ENCODE measurements at places on chromosomes 7 and 10. TPM values are rescaled to one million over a fixed set of nuclear protein-coding genes. Genes with fewer than 3 reads are reported as not detected.

DNA sequence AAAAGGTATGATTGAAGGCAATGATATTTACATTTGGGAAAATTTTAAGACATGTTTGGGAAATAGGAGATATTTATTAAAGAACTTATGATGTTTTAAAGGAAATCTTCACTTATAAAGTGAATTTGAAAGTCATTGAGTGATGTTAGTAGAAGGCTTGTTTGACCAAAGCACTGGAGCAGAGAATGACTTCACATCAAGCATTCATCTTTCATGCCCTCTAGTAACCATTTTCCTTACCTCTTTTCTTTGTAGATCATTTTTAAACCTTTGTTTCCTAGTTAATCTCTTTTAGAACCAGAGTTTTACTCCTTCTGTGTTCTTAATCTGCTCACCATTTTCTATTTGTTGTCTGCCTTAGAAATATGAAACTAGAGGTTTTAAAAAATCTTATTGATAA is 111.3 kb upstream of the FOXP2 start:
- no peaks in the 10 kb centered on the region for H3K36me3 ChIP-seq
- no peak for DNase-seq
- no peaks in the 10 kb centered on the region for H3K27me3 ChIP-seq
- no peaks in the 10 kb centered on the region for H3K4me1 ChIP-seq

Gene ECHDC3
- 1.2 TPM for total RNA-seq

Gene ZNF398
- 13.3 TPM for total RNA-seq

DNA sequence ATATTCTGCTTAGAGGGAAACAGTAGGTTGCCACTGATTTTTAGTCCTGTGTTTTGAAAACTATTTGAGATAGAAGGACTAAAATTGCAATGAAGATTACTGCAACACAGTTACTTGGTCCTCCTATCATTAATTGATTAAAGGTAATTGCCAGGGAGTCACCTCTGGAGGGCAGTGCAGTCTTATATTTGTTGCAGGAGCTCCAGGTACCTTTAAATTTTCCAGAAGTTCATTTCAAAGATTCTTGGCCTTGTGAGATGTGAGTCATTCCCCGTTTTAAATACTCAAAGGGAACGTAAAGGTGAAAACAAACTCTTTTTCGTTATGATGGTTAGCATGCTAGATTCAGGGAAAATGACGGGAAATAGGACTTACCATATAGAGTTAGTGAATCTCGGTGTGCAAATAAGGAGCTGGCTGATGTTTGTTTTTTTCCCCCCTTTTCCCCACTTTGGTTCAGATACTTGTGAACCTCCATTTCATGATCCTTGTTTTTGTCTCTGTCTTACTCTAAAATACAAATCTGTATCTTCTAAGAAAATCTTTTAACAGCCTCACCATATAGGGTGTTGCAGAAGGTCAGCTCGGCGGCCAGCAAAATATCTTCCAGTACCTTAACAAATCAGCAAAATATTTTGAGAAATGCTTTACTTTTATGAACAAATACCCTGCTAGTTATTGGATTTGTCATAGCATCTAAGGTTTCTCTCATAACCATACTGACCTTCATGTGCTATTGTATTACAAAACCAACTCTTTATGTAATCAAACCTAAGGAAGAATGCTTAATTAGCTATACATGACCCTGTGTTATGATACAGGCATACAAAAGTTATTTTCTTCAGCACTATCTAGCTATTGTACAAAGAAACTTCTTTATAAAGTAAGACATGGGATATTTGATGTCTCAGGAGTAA is 143.0 kb upstream of the HDAC9 start:
- no peak overlapping the region for H3K4me3 ChIP-seq
- H3K4me1 ChIP-seq, result no peaks in the 10 kb centered on the region
- no peaks in the 10 kb centered on the region for H3K27me3 ChIP-seq

Gene AVPI1
- 1.1 TPM for total RNA-seq

DNA sequence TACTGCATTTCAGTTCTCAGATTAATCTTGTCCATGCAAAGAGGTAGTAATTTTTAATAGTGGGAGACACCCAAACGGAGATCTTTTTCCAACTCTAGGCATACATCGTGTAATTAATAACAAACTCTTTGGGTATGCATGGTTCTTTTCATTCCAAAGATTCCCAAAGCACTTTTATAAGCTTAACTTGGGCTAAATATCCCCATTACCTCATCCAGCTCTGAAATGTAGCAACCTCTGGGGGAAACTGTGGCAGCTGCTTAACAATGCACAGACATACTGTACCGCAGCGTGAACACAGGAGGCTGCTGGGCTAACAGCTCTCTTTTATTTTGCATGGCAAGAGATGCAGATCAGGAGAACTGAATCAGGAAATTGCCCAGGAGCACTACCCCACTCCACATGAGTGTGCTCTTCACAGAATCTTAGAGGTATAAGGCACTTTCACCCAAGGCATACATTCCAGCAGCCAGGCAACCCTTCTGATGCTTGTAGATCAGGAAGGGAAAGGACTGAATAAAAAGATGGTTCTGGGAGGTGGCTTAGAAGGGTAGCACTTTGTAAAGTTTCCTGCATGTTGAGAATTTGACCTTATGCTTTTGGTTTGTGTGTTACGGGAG is 114.4 kb upstream of the GLI3 start:
- H3K36me3 ChIP-seq, result no peaks in the 10 kb centered on the region
- no peaks in the 10 kb centered on the region for H3K27me3 ChIP-seq
- H3K4me1 ChIP-seq, result no peaks in the 10 kb centered on the region
- H3K4me3 ChIP-seq, result no peak overlapping the region

- no peaks in the 10 kb centered on the region for H3K4me1 ChIP-seq
- no peak for DNase-seq
- no peaks in the 10 kb centered on the region for H3K36me3 ChIP-seq
- H3K27ac ChIP-seq, result no peak overlapping the region
Observed at GRCh38 chr7:94405506-94405905, 10.8 kb downstream of the COL1A2 start.

DNA sequence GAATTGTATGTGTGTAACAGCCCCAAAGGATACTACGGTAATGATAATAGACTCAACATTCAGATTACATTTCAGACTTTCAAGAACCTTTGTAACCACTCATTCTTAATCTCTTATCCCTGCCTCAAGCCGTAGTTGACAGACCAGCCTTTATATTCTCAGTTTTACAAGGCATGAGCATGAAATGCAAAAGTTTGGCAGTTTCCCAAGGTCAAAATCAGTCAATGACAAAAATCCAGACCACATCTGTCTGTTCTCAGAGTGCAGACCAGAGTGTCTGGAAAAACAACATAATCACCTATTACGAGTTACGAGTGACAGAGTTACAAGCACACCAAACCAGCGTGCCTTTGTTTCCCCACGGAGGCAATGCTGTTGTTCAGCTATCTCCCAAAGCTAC is 178.6 kb upstream of the LRGUK start:
- DNase-seq, result no peak
- peaks cover 5% of the 10 kb centered on the region for H3K36me3 ChIP-seq
- H3K4me3 ChIP-seq, result no peak overlapping the region
- no peaks in the 10 kb centered on the region for H3K27me3 ChIP-seq
- no peaks in the 10 kb centered on the region for H3K4me1 ChIP-seq

- peaks cover 12% of the 10 kb centered on the region for H3K4me1 ChIP-seq
- peaks cover 19% of the 10 kb centered on the region for H3K27me3 ChIP-seq
- peak overlapping the region; percentile 66 for H3K4me3 ChIP-seq
- no peak overlapping the region for H3K27ac ChIP-seq
- peak; percentile 34 for DNase-seq
Observed at GRCh38 chr7:75639071-75639885, 99.5 kb downstream of the HIP1 start.

DNA sequence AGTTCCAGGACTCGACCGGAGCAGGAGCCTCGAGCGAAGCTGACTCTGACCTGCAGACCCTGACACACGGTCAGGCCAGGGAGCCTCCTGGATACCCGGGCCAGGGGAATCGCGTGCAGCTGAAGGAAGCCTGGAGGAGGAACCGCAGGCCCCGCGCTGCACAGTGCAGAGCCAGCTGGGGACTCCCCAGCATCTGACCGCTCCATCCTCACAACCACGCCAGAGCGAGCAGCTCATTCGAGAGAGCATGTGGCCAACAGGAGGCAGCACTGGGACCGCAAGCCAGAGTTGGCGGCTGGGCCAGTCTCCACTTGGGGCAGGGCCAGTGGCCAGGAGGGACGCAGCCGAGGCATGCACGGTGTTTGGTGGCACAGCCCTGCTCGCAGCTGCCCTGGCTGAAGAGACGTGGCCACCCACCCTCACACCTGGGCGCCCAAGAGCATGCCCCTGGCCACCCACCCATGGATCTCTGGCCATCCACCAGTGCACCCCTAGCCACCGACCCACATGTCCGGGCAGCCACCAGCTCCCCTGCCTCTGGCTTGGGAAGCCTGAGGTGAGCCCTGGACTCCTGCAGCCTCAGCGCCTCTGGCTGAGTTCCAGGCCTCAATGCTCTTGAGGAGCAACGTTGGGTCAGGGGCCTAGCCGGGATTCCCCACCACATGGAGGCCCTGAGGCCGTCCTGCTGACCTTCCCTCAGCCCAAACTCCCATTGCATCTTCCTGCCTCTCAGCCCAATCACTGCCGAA is 213.9 kb downstream of the ELFN1 start:
- H3K4me3 ChIP-seq, result no peak overlapping the region
- no peaks in the 10 kb centered on the region for H3K27me3 ChIP-seq
- H3K4me1 ChIP-seq, result peaks cover 38% of the 10 kb centered on the region

Gene CFTR
- not detected for total RNA-seq

- no peaks in the 10 kb centered on the region for H3K4me1 ChIP-seq
- no peak overlapping the region for H3K4me3 ChIP-seq
- DNase-seq, result no peak
- no peak overlapping the region for H3K27ac ChIP-seq
- H3K36me3 ChIP-seq, result no peaks in the 10 kb centered on the region
- no peaks in the 10 kb centered on the region for H3K27me3 ChIP-seq
Observed at GRCh38 chr10:76086761-76087639, 655.6 kb downstream of the LRMDA start.

- H3K36me3 ChIP-seq, result no peaks in the 10 kb centered on the region
- peaks cover 3% of the 10 kb centered on the region for H3K27me3 ChIP-seq
- H3K4me1 ChIP-seq, result peaks cover 12% of the 10 kb centered on the region
- DNase-seq, result peak; percentile 80
- no peak overlapping the region for H3K27ac ChIP-seq
Observed at GRCh38 chr10:2927958-2928840, 139.1 kb upstream of the PFKP start.

GRCh38 chr10:22854935-22855421 is 72.9 kb upstream of the ARMC3 start:
- H3K36me3 ChIP-seq, result no peaks in the 10 kb centered on the region
- no peak overlapping the region for H3K27ac ChIP-seq
- H3K27me3 ChIP-seq, result peaks cover 2% of the 10 kb centered on the region
- DNase-seq, result no peak

GRCh38 chr10:33697016-33697415 is 362.5 kb upstream of the NRP1 start:
- H3K27me3 ChIP-seq, result no peaks in the 10 kb centered on the region
- no peaks in the 10 kb centered on the region for H3K4me1 ChIP-seq
- no peak overlapping the region for H3K27ac ChIP-seq
- DNase-seq, result no peak
- no peaks in the 10 kb centered on the region for H3K36me3 ChIP-seq
